Femur (tissue), 1 donor: ENCODE measurements at places on chromosomes 13 and 19.
A peak's percentile ranks its signal among the peaks of the same experiment; 100 is the strongest.

DNA sequence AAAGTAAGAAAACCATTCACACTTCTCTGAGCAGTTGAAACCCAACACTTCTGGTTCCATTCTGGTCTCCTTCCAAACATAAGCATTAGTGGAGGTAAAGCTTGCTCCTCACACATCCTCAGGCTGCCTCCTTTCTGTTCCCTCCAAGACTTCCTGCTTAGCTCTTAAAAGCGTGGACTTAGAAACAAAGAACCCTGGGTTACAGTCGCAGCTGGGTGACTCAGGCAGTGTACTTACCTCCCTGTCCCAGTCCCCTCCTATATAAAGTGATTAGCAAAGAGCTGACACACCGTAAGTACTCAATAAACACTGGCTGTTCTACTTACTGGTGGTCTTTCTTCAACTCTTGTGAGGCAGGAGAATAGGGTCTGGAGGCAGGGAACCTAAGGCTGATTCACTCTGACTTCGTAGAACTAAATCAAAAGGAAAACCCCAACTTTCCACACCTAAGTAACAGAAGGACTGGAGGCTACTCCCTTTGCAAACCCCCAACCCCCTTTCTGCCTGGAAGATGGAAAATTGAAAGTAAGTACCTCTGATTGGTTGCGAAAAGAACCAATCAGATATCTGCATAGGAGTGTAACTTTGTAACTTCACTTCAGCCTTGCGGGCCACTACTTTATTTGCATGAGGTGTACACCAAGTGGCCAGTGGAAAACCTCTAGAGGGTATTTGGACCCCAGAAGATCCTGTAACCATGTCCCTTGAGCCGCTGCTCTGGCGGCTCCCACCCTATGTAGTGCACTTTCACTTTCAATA is 165.4 kb downstream of the SUCLA2 start:
- DNase-seq: no peak

- DNase-seq: no peak
Measured at GRCh38 chr13:79360095-79360494, 46.0 kb downstream of the RBM26 start.

- DNase-seq: peak; percentile 39
Measured at GRCh38 chr13:76992548-76993001, 694 bp downstream of the CLN5 start.

GRCh38 chr19:40257096-40257517 is 28.0 kb downstream of the AKT2 start:
- DNase-seq: no peak

DNA sequence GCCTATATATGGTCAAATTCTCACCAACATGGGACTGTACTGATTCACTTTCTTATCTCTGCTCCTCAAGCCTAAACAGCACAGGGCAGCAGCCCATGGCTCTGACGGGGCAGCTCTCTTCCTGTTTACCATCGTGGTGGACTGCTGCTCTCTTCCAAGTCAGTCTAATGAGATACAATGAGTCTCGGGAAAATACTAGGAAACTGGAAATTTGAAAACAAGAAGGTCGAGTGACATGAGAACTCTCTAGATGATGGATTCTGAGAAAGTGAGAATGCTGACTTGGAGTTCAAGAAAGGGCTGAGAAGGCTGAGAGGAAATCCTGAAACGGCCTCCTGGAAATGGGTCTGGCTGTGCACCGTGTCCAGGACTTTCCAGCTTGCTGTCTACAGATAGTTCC is 122.8 kb upstream of the ARGLU1 start:
- no peak for DNase-seq

DNA sequence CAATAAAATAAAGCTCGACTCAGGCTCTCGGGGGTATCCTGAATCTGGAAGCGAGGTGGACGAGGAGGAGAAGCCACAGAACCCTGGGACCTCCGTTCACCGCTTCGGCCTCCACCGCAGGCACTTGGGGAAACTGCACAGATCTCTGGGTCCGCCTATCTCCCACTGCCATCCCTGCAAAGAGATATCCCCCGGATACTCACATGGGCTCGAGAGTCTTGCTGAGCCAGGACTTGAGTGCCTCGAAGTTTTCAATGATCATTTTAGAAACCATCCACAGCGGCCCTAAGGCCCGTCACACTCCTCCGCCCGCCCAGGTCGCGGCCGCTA is 589 bp downstream of the RBM26 start:
- no peak for DNase-seq

DNA sequence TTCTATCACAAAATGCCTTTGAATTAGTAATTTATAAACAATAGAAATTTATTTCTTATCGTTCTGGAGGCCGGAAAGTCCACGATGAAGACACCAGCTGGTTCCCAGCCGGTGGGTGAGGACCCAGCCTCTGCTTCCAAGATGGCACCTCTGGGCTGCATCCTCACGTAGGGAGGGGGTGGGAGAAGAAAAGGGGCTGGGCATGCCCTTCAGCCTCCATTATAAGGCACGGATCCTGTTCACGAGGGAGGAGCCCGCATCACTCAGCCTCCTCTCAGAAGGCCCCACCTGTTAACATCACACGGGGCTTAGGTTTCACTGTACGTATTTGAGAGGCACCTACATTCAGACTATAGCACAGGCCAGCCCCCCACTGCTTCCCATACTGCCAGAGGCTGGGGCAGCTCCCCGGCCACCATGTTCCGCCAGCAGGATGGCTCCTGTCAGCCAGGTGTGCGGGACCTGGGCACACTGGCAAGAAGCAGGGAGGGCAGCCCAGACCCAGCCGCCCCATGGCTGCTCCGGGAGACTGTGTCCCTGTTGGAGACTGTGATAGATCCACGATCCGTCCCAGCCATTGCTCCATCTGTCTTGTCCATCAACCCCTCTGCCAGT is 131.6 kb downstream of the SOX1 start:
- DNase-seq: no peak
